Osteoblast (primary cell): ENCODE measurements at places on chromosomes 12 and 14. TPM values are rescaled to one million over a fixed set of nuclear protein-coding genes. Genes with fewer than 3 reads are reported as not detected.

HOXC10 gene
- 9.7 and 11.2 TPM in 2 replicates for total RNA-seq

RNU6-8 gene
- not detected in 2 replicates for total RNA-seq

GARIN6 gene
- total RNA-seq, result not detected in 2 replicates

CFAP54 gene
- 2.2 and 3.2 TPM in 2 replicates for total RNA-seq

ETFBKMT gene
- total RNA-seq, result 3.8 and 4.7 TPM in 2 replicates

IL22 gene
- total RNA-seq, result not detected in 2 replicates

SLC10A1 gene
- total RNA-seq, result not detected in 2 replicates

LRRC10 gene
- not detected in 2 replicates for total RNA-seq

ASPG gene
- under 0.01 TPM in 1 of 2 replicates, not detected in the other for total RNA-seq

ACOT6 gene
- not detected in 2 replicates for total RNA-seq

NYNRIN gene
- total RNA-seq, result 7.2 and 9.1 TPM in 2 replicates

NID2 gene
- total RNA-seq, result 138 and 141 TPM in 2 replicates

AKAP5 gene
- 0.59 and 1.1 TPM in 2 replicates for total RNA-seq

RERG gene
- 0.29 TPM in 1 of 2 replicates, not detected in the other for total RNA-seq

YEATS4 gene
- total RNA-seq, result 20.3 and 24.5 TPM in 2 replicates
